ENCODE measurements at places on chromosomes 7 and 10.

- DNase-seq, result no peak
Measured at GRCh38 chr10:118395947-118396346, 53.8 kb upstream of the FAM204A start.

GRCh38 chr7:114710499-114710898 is 211.4 kb upstream of the MDFIC start:
- no peak for DNase-seq

- DNase-seq, result no peak
Measured at GRCh38 chr7:128030263-128030653, 979 bp downstream of the LRRC4 start.

DNA sequence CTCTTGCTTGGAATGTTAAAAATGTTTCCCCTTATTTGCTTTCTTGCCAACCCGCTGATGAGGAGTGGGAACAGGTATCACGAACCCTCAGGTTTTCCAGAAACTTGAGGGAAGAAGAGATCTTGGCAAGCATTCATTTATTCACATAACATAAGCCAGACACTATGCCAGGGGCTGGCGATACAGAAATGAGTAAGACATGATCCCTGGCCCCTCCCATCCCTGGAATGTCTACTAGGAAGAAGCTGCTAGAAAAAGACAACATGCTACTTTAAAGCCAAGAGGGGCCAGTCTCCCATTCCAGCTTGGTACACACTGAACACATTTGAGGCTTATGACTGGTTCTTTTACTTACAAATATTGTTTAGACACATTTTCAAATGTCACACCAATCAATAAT is 26.4 kb downstream of the SLC35B4 start:
- DNase-seq, result peak; percentile 25

GRCh38 chr10:30683496-30683895 is 53.9 kb upstream of the LYZL2 start:
- no peak for DNase-seq

DNA sequence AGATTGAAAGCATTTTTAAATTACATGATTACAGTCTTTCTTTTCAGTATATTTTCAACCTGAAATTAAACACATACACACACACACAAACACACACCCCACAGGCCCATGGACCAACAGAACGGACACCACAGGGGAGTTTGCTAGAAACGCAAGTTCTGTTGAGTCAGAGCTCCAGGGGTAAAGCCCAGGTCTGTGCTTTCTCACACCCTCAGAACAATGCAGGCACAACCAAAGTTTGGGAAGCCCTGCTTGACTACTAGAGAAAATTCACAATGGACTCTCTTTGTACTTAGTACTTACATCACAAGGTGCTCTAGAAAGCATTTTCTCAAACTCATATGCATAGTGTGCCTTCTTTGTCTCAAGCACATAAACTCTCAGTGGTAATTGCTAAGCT is 704.0 kb upstream of the IGFBP3 start:
- no peak for DNase-seq

DNA sequence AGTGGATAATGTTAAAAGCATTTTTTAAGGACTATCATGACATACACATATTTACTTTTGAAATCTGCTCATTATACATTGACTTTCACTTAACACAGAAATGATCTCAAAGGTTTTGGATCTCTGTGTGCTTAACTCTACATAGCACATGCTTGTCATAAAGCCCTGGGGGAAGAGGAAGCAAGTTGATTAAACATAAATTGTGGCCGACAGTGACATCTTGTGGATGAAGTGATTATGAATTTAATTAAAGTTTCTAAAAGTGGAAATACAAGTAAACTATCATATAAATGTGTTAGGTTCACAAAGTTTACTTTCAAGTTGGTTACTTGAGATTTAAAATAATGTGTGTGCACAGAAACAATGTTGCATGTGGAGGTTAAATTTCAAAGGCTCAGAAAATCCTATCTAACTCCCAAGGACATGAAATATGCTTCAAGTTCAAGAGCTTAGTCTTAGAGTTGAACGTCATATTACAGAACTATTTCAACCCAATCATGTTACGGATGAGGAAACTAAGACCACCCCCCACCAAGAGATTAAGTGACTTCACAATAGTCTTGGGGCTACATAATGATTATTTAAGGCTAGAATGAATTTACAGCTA is 1247.8 kb downstream of the GATA3 start:
- DNase-seq, result peak; percentile 52

- peak; percentile 99 for DNase-seq
Measured at GRCh38 chr10:33237736-33238624, 96.5 kb downstream of the NRP1 start.

- DNase-seq, result no peak
Measured at GRCh38 chr7:25117226-25118047, 7.6 kb downstream of the CYCS start.

DNA sequence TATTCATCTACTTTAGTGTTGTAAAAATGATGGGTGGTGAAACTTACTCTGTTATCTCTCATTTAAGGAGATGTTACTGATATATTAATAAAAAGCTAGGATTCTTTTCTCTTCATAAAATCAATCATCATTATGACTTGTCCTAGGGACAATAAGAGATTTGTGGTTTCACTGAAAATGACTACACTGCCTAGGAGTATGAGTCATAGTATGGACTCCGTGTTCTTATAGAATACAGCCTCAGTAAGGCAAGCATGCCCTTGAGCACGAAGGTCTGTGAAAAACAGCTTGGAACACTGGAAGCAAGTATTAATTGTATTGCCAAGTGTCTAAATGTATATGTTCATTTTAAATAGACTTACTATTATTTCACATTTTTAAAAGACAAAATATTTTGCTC is 749.2 kb upstream of the PCDH15 start:
- peak; percentile 11 for DNase-seq

GRCh38 chr10:3654980-3655379 is 130.0 kb downstream of the KLF6 start:
- no peak for DNase-seq

GRCh38 chr10:110353244-110354119 is 48.8 kb upstream of the SMNDC1 start:
- DNase-seq, result peak; percentile 89

DNA sequence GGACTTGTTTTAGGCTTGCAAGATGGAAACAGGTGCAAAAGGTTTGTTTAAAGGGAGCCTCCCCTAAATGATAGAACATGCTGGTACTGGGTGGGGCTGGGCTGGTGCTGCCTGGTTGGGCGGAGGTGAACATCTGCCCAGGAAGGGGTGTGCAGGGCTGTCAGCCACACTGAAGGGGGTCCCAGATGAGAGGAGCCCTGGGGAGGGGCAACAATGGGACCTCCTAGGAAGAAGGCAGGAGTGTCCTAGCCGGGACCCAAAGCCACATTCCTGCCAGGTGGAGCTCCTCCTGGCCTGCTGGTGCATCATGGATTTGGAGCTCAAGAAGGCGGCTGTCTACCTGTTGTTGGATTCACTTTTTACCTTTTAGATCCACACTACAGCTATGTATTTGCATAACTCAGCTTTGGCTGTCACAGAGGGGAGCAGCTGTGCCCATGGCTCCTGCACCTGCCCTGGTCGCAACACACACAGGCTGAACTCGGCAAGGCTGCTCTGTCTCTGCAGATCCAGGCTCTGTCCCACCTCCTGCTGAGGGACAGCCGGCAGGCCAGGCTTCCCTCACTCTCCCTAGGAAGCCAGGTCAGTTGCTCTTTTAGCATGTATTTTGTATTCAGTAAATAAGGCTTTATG is 59.9 kb downstream of the ADARB2 start:
- DNase-seq, result no peak

DNA sequence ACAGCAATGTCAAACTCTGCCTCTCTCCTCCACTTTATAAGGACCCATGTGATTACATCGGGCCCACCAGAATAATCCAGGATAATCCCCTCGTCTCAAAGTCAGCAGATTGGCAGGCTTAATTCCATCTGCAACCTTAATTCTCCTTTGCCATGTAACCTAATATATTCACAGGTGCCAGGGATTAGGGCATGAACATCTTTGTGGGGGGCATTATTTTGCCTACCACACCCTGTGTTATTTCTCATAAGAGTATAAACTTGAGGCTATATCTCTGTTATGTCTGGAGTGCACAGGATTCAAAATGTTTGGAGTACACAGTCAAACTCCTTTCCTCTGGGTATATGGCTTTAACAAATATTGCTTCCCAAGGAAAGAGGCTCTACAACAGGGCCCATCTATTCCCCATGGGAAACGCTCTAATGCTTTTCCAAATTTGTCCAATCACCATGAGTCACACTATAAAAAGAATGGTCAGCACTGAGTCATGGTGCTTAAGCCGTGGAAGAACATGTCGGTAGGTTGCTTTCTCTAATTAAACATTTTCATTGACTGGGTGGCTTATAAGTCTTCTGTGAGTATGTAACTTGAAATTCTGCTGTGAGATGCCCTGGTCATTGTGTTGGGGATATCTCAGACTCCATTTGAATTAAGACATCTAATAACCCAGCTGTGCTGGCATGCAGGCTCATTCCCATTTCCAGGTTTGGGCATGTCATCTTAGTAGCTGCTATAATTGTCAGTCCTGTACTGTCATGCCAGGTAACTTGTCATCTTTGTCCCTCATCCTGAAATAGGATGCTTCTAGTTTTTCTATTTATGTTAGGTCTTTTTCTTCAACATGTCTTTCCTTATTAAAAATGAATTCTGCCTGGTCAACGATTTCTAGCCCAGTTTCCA is 11.5 kb upstream of the AKR1B10 start:
- peak; percentile 90 for DNase-seq

GRCh38 chr7:2860627-2861133 is 16.6 kb upstream of the GNA12 start:
- DNase-seq, result no peak

- no peak for DNase-seq
Measured at GRCh38 chr10:42755028-42755451, 27.6 kb upstream of the BMS1 start.

DNA sequence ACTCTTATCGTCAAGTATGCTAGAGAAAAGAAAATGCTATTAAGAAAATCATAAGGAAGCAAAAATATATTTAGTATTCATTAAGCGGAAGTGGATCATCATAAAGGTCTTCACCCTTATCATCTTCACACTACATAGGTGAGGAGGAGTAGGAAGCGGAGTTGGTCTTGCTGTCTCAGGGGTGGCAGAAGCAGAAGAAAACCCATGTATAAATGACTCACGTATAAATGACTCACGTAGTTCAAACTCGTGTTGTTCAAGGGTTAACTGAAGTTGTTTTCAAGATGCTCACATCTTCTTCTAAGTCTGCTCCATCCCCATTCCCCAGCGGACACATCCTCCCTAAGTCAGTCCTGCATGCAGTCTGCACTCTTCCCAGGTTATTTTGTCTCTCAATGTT is 72.4 kb downstream of the SFMBT2 start:
- DNase-seq, result no peak

- DNase-seq, result no peak
Measured at GRCh38 chr10:50508315-50509051, 115.3 kb downstream of the SGMS1 start.

DNA sequence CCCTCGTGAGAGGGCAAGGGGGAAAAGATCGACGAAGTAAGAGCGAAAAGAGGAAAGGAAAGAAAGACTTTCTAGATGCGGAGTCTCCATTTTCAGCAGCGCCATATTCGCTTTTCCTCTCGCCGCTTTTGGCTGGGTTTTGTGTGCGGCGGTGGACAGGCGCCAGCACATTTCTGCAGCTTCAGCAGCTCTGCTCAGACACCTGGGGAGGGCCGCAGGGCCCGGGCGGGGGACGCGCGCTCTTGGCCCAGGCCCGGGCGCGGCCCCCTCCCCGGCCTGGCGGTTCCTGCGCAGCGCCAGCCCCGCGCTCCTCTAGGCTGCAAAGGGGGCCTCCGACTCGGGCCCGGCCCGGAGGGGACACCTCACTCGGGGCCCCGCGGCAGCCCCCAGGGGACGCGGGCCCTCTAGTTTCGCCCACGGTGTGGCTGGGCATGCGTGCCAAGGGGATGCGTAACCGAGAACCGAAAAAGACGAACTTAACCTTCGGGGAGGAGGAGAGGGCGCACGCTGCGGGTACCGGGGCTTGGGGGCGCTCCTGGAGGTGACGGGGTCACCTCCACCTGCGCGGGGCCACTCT is 34.5 kb upstream of the EBLN1 start:
- peak; percentile 39 for DNase-seq

DNA sequence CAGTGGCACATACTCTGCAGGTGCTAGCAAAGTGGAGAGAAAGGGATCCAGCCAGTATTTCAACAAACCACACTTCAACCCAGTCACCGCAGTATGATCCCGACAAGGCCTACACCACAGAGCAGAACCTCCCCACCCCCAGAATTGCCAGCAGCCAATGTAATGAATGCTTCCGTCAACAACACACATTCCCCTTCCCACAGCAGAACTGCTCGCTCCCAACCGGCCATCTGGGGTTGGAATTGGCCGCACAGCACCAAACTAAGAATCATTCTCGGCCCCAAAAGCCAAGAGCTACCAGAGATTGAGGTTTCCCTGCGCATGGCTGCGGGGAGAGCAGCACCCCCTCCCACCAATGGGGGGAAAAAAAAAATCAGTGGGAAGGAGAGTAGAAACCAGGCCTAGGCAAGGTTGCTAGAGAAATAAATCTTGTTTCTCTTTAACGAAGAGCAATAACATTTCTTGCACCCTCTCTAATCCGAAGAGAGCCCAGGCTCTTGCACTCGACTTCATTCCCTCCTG is 1.1 kb downstream of the WASL start:
- DNase-seq, result peak; percentile 77

Data from fibroblast of skin of right quadriceps (primary cell).